Mesenchymal stem cell (in vitro differentiated cells and primary cell): ENCODE measurements at places on chromosomes 3 and 15.

- DNase-seq = no peak
Observed at GRCh38 chr3:11120091-11120805, 34.0 kb upstream of the HRH1 start.

DNA sequence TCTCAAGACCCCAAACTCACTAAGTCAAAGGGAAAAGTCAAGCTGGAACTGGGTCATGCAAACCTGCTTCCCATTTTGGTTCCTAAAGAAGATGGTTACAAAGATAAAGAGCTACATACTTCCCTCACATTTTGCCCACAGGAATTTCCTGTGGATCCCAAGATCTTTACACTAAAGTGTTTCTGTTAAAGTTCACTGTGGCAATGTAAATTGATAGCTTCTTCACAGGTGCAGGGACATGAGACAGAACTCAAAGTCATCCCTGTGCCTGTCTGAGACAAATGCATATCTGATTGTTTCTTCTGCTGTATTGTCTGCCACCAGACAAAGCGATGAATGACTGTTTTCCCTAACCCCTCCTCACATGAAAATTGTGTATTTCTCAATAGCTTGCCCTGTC lies 567.8 kb downstream of the ZIC1 start:
- DNase-seq = peak; percentile 2

DNA sequence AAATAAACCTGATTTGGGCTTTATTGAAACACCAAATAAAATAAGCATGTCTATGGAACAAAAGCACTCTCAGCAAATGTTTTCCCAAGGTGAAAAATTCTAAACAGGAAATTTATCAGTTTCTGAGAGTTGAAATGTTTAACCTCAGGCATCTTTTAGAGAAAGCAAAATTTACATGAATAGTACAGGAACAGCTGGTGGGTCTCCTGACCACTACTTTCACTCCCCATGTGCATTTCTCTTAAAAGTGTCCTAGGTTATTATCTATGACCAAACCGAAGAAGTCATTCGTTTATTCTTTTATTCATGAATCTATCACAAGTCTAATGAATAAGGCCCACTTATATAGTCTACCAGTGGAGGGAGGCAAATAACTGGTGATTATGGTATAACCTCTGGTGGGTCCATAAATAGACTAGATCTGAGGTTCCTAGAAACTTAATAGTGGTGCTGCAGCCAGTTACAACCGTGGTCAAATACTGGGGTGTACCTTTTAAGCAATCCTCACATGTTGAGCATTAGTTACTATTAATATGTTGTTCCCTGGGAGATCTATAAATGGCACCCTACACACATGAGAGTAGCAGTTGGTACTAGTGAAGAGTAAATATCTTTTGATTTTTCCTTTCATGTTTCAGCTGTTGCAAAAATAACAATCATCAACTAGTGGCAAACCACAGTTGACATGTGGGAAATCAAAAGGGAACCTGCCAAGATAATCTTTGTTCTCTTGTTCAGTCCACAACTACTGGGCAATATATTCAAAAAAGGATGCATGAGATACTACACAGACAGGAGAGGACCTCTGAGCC lies 169.3 kb upstream of the STAC start:
- DNase-seq = no peak

GRCh38 chr3:153055217-153055616 lies 106.8 kb upstream of the RAP2B start:
- no peak for DNase-seq

GRCh38 chr3:188259596-188259995 lies 105.6 kb downstream of the LPP start:
- no peak for DNase-seq

- no peak for DNase-seq
Observed at GRCh38 chr3:185758912-185759311, 65.9 kb downstream of the IGF2BP2 start.

DNA sequence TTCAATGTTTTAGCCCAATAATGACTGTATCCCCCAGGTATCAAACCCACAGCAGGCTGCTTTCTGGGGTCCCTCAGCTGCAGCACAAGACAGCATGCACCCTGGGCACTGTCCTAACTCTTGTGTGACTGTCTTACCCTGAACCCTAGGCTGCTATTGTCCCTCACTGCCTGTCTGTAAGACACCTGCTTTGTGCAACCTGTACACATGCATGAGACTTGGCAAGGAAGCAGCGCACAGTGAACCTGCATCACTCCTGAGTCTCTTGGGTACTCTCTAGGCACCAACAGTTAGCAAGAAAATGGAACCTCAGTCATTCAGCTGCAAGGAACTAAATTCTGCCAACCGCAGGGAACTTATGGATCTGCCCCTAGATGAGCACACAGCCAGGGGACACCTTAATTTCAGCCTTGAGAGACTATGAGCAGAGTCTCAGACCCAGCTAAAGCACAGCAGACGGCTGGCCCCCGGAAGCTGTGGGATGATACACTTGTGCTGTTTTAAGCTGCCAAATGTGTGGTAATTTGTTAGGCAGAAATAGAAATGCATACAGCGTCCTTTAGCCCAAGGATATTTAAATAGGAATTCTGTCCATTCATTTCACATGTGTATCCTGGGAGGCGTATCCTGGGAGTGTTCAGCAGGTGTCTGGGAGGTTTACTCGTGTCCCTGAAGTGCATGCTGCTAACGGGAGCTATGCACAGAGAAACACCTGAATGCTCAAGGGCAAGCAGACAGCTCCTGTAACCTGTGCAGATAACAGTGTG lies 223.8 kb downstream of the KLF13 start:
- DNase-seq = no peak

GRCh38 chr15:26831951-26832350 lies 34.9 kb upstream of the GABRA5 start:
- DNase-seq = no peak

DNA sequence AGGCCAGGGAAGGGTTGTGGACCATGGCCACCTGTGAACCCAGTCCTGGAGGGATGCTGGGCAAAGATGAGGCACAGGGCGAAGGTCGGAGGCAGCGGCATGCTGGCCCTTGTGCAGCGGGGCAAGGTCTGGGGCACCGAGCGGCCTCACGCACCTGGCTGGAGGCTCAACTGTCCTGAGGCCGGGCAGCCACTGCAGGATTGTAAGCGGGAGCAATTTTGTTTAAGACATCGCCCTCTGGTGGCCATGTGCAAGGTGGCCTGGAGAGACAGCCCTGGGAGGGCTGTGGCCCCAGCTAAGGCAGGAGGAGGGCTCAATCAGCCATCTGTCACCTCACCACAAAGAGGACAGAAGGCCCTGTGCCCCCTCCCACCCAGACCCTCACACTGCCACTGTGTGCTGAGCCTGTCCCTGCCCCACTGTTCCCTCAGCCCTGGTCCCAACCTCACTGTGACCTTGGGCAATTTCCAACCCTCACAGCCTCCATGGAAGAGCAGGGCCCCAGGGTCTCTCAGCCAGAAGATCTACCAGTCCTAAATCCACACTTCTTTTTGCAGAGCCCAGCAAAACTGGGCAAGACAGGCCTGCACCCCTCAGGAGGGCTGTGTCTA lies 46.2 kb downstream of the TPRA1 start:
- DNase-seq = peak; percentile 71

DNA sequence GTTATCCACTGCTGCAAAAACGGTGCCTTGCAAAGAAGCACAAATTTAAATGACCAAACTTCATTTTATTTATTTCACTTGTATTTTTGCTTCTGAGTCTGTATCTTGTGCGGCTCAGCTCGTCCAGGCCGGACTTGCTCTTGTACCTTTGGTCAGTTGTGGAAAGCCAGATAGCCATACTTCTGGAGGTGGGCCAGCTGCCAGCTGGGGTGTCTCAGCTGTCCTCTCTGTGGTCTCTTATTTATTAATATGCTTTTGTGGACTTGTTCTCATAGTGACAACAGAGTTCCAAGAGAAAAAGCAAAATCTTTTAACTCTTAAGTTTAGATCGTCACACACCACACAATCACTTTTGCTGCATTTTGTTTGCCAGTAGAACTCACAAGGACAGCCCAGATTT lies 87.7 kb downstream of the IL1RAP start:
- no peak for DNase-seq

DNA sequence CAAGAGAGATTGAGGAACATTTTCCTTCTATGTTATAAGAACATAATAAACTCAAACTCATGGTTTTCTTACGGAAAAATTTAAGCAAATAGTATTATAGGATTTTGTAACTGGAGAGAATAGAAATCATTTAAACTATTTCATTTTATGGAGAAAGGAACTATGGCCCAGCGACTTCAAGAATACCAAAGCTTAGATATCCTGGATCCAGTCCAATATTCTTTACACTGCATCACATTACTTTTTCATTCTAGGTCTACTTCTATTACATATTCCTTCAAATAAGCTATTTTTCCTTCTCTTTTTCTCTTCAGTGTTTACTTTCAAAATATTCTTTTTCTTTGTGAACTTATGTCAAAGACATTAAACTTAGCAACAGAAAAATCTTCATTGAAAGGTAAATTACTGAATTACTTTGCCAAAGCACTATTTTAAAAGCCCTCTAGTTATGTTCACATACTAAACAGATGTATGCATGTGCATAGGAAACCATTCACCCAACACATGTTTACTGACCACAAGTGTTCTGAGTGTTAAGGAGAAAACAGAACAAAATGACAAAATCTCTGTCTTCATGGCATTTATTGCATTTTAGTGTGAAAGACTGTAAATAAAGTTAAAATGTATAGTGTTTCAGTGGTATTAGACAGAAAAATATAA lies 20.4 kb downstream of the KPNA4 start:
- no peak for DNase-seq

DNA sequence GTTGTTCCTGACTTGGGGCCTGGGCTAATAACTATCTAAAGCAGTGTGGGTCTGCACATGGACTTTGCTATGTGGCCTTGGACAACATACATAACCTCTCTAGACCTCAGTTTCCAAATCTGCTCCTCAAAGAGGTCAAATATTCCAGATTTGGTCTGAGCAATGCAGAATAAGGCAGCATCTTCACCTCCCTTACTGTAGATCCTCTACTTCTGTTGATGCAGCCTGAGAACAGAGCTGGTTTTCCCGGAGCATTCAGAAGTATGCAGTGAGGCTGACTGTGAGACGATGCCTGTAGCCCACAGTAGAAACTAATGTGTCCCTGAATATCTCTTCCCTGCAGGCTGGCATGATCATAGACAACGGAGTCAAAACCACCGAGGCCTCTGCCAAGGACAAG lies 65.3 kb downstream of the MESD start:
- DNase-seq = no peak

DNA sequence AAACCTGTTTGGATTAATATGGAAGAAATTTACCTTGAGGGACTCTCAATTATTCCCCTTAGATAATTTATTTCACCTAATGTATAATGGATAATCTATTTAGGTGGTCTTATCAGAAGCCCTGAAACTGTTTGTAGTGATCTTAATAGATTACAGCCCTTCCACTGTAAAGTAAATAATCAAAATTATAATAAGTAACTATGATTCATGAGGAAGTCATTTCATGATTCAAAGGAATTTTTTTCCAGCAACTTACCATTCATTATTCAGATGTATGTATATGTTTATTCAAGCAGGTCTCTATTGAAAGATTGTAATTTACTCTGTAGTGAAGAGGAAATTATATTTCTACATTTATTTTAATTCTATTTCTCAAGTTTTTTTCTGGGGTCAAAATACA lies 250.6 kb upstream of the ROBO1 start:
- DNase-seq = no peak

DNA sequence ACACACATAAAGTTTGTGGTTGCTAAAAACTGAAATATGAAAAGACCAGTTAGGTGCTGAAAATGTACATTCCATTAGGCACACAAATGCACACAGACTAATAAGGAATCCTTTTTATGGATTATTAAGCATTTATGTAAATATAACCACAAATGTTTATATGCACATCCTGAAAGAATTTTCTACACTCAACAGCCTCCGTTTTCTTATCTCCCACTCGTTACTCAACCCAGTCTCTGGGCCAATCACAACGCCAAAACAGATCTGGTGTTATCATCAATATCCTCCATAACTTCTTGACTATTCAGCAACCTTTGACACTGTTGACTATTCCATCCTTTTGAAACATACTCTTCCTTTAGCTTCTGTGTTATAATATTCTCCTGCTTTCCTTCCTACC lies 136.4 kb downstream of the ATP8B4 start:
- peak; percentile 76 for DNase-seq

GRCh38 chr15:45091576-45091975 lies 22.4 kb downstream of the DUOX2 start:
- no peak for DNase-seq
